PC-9 (cell line): ENCODE measurements at places on chromosomes 5 and 9.

DNA sequence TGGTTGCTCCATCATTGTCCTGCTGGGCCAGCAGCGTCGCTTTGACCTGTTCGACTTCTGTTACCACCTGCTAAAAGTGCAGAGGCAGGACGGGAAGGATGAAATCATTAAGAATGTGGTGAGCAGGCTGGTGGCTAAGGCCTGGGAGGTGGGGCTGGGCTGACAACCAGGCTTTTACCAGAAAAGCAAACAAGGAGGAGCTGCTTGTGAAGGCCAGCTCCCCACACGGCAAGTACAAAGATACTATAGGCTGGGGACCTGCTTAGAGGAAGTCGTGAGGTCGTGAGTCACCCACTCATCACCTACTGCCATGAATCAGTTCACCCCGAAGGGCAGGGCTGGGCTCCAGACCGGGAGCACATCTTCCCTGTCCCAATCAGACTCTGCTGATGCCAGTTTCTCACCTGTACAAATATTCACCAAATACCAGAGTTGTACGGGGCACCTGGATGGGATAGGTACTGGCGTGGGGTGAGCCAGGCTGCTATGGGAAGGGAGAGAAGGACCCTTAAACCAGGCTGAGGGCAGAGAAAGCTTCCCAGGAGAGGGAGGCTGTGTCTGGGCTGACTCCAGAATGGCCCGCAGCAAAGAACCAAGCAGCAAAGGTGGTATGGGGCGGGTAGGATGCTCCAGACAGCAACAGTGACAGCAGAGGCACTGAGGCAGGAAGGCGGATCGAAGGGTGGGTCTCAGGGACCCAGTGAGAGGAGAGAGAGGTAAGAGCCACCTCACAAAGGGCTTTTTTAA, 69.3 kb upstream of the NIPAL4 start:
- no peaks in the 10 kb centered on the region for H3K27me3 ChIP-seq
- DNase-seq = peak; percentile 100
- H3K27ac ChIP-seq = peak overlapping the region; percentile 79
- H3K4me1 ChIP-seq = peaks cover 44% of the 10 kb centered on the region

GRCh38 chr5:154782812-154783592, 27.8 kb downstream of the LARP1 start:
- 0 out of 2 replicates have a peak overlapping the region, but pooled peaks have one; percentile 18 for H3K27ac ChIP-seq
- DNase-seq = no peak
- H3K36me3 ChIP-seq = 0 out of 2 replicates have a peak, but pooled peaks cover 3% of the 10 kb centered on the region
- H3K27me3 ChIP-seq = no peaks in the 10 kb centered on the region
- H3K4me1 ChIP-seq = peaks cover 11% of the 10 kb centered on the region
- H3K4me3 ChIP-seq = no peak overlapping the region

GRCh38 chr9:38345851-38346755, 46.4 kb upstream of the ALDH1B1 start:
- DNase-seq = no peak
- no peaks in the 10 kb centered on the region for H3K4me1 ChIP-seq
- no peaks in the 10 kb centered on the region for H3K36me3 ChIP-seq
- H3K4me3 ChIP-seq = no peak overlapping the region
- H3K27ac ChIP-seq = no peak overlapping the region

DNA sequence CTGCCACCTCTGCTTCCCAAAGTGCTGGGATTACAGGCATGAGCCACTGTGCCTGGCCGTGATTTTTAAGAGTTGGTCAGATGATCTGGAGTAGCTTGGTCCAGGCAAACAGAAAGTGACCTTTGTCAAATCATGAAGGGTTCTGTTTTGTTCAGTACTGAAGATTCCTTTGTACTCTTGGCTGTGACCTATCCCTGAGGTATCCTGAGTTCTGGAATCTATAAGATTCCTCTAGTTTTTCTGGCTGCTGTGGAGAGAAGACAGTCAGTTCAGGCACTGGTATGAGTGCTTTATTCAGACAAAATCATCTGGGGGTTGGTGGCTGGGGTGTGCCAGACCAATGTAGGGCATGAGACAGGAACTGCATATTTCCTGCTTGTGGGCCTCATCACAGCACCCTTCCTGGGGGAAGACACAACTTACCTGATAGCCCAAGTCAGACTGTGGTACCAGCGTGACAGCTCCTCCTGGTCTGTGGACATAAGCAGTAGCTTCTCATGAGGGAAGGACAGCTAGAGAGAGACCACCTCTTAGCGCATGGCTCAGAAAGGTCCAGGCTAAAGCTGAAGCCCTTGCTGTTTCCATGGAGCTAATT, 3.1 kb downstream of the ARHGEF39 start:
- H3K36me3 ChIP-seq = no peaks in the 10 kb centered on the region
- no peaks in the 10 kb centered on the region for H3K27me3 ChIP-seq
- no peak overlapping the region for H3K27ac ChIP-seq
- DNase-seq = no peak
- peaks cover 33% of the 10 kb centered on the region for H3K4me1 ChIP-seq

DNA sequence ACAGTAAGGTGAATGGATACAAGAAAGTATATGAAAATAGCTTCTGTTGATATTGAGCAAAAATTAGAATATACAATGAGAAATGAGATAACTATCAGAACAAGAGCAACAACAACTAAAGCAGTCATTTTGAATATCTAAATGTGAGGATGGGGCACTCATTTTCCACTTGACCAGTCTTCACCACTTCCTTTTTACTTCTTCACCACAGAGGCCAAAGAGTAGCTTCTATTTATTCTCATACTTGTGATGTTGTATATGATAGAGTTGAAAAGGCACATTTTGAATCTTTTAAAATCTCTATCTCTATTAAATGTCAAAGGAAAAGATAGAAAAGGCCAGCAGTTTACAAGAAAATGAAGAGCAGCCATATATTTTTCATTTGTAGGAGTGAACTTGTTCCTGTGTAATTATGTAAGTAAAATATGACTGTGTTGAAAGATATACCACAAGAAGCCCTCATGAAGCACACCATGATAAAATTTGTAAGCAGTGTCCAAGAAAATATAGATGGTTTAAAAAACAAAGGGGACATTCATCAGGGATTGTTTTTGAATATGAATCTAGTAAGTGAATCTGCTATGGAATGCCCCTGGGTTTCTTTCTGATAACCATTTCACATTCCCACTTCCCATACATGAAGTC, 39.2 kb downstream of the ADAMTS19 start:
- H3K27ac ChIP-seq = no peak overlapping the region
- H3K4me3 ChIP-seq = no peak overlapping the region
- no peaks in the 10 kb centered on the region for H3K36me3 ChIP-seq
- no peaks in the 10 kb centered on the region for H3K4me1 ChIP-seq

DNA sequence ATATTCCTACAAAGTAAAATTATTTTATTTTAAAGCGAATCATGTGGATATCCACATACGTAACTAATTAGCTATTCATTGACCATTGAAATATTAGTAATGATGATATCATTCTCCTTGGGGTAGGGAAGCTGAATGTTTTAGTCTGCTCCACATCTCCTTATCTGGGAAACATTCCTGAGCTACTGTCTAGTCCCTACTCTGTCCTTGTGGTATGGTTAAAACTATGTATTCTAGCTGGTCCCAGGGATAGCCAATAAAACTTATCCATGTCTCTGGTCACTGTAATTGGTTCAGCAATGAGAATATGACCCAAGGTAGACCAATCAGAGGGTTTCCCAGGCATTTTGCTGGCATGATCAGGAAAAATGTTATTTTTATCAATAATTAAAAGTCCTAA, 76.0 kb upstream of the DAP start:
- no peaks in the 10 kb centered on the region for H3K27me3 ChIP-seq
- H3K27ac ChIP-seq = no peak overlapping the region
- H3K36me3 ChIP-seq = no peaks in the 10 kb centered on the region
- no peak overlapping the region for H3K4me3 ChIP-seq

DNA sequence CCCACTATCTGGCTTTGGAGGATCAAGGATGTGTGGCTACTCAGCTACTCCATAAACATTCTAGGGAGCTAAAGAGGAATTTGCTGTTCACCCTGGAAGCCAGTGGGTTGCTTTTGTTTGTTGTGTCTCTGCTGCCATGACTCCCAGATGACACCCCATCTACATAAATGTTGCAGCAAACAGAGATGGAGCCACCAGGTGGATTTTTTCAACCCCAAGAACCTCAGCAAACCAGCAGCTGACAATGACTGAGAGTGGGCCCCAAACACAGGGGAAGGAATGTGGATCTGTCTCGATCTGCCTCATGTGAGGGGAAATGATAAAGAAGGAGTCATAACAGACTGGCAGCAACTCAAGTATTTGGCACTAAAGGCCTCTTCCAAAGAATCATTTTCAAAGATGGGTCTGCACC, 132.7 kb upstream of the TNC start:
- H3K36me3 ChIP-seq = no peaks in the 10 kb centered on the region
- peak; percentile 30 for DNase-seq
- no peaks in the 10 kb centered on the region for H3K4me1 ChIP-seq
- no peak overlapping the region for H3K27ac ChIP-seq
- H3K27me3 ChIP-seq = no peaks in the 10 kb centered on the region

GRCh38 chr9:117134826-117135500, 279.9 kb downstream of the ASTN2 start:
- no peaks in the 10 kb centered on the region for H3K36me3 ChIP-seq
- no peak for DNase-seq
- no peak overlapping the region for H3K27ac ChIP-seq
- H3K27me3 ChIP-seq = peaks cover 4% of the 10 kb centered on the region; the same call in 1 of the 2 replicates
- no peaks in the 10 kb centered on the region for H3K4me1 ChIP-seq

DNA sequence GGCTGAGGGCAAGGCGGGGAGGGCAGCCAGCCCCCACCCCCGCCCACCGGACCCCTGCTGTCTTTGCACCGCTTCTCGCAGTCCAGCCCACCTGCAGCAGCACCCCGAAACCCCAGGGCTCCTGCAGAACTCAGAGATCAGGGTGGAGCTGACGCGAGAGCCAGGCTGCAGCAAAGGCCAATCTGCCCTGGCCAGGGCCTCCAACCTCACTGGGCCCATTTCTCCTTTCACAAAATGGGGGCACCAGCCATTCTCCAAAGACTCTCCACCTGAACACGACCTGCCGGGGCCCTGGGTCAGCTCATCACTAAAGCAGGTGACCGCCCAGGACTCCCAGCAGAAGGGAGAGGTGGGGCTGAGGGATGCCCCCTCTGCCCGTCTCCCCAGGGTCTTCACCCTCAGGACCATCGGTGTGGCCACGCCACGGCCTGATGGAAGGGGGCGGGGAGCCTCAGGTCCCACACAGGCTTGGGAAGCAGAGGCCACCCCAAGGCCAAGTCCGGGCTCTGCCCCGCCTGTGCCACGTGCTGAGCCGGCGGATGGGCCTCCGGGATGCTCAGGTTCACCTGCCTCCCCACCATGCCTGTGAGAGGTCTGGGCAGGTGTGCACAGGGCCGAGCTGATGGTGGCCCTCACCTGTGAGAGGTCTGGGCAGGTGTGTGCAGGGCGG, 13.1 kb downstream of the NACC2 start:
- no peaks in the 10 kb centered on the region for H3K27me3 ChIP-seq
- peaks cover 13% of the 10 kb centered on the region; the same call in 1 of the 2 replicates for H3K4me1 ChIP-seq
- H3K36me3 ChIP-seq = no peaks in the 10 kb centered on the region
- no peak overlapping the region for H3K4me3 ChIP-seq
